ENCODE measurements at places on chromosomes 16 and 17.

DNA sequence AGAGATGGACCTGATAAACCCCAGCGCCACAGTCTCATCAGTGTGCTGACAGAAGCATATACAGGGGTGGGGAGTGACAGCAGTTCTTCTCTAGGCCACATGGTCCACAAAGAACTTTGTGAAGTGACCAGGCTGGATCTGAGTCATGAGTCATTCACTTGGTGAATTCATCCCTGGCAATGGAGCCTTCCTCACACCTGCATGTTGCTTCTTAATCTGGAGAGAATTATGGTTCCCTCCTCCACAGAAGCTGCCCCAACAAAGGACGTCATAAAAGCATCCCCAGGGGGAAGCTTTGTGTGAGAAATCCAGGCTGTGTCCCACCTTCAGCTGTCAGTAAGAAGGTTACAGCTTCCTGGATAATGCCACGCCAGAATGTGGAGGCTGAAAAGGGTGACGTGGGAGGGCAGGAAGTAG lies 215.6 kb upstream of the MAF start:
- no peak for DNase-seq

DNA sequence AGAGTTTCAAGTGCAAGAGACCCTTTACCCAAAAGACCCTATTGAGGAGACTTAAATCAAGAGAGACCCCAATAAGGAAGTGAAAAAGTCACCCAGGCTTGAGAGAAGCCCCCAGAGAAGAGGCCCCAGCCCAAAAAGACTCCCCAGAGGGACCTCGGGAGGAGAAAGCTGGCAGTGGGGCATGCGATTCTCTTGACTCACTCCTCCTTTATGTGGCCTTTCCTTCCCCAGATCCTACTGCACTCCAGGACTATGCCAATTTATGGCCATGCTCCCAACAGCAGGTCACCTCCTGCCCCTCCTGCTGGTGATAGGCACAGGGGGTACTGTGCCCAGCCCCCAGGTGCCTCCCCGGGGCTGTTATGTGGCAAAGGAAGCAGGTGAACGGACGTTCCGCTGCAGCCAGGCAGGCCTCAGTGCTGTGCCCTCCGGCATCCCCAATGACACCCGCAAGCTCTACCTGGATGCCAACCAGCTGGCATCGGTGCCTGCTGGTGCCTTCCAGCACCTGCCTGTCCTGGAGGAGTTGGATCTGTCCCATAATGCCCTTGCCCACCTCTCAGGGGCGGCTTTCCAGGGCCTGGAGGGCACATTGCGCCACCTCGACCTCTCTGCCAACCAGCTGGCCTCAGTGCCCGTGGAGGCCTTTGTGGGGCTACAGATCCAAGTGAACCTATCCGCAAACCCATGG lies 16.3 kb downstream of the LRRC3C start:
- no peak for DNase-seq

DNA sequence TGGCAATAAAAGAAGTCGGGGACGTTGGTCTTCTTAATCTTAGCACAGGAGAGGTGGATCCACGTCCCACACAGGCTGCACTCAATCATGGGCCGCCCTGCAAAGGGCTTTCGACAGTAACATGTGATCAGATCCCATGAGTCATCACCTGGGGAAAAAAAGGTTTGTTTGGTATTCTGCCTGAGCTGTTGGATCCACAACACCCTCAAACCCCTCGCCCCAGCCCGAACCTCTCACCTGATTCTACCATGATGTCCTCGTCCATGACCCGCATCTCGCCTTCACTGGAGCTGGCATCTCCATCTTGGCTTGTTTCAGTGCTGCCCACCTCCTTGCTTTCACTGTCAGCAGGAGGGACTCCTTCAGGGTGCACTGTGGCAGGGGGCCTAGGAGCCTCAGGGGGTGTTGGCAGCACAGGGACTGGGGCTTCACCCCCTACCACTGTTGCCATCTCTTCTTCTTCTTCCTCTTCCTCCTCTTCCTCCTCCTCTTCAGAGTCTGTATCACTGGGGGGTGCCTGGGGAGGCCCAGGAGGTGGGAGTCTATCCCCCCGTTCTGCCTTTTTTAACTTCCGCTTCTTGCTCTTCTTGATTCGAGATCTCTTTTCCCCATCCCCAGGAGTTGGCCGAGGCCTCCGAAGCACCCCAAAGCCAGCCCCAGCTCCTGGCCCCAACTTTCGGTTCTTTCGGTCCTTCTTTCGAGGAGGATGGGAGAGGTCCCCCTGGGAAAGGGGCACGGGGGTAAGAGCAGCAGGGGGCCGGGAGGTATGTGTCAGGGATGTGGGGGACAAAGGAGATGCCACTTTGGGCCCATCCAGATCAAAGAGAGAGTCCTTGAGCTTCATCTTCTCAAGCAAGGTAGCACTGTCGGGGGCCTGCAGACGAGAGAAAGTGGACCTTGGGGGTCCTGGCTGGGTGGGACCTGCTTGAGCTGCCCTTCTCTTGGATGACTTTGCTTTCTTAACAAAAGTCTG lies 1.7 kb upstream of the DVL2 start:
- DNase-seq: no peak

GRCh38 chr17:31510308-31511194 lies 119.1 kb downstream of the RAB11FIP4 start:
- DNase-seq: no peak

DNA sequence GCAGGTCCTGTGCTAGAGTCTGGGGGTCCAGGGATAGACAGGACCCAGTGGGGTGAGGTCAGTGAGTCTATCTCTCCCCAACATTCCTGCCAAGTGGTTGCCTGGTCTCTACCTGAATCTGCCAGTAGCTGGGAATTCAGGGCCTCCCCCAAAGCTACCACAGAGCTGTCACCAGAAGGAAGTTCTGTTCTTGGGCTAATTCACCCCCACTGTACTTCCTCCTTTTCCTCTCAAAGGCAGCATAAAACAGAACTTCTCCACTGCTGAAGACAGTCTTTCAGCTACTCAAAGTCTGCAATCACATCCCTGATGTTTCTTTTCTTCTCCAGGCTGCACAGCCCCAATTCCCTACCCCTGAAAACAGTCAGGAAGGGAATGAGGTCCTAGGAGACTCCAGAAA lies 8.7 kb downstream of the CAMTA2 start:
- no peak for DNase-seq

DNA sequence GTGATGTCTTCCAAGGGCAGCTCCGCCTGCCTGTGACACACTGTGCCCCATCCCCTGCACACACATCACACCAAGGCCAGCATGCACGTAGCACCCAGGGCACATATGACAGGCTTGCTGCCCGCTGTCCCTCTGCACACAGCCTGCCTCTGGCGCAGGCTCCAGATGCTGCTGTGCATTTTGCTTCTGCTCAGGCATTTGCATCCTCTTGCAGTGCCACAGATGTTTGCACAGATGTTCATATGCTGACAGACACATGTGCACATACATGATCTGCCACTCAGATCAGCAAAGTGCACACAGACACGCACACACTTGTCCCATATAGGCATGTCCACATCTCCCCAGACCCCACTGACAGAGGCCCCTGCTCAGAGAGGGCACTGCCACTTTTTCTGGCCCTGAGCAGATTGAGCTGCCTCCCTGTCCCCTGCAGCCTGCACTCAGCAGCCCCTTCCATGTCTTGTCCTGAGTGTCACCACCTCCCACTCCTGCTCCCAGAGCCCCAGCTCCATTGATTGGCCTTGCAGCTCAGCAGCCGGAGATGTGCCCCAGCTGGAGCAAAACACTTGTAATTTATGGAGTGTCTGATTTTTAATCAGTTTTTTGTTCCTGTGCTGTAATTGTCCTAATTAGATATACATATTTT lies 115.1 kb upstream of the RPL38 start:
- no peak for DNase-seq

Data from cerebellar nuclear complex (tissue), 1 donor.